ENCODE measurements at places on chromosomes 11 and 22.
A peak's percentile ranks its signal among the peaks of the same experiment; 100 is the strongest.

GRCh38 chr22:37316875-37317371 lies 34.6 kb downstream of the CYTH4 start:
- H3K36me3 ChIP-seq, result peaks cover 12% of the 10 kb centered on the region
- no peak overlapping the region for H3K27ac ChIP-seq
- peaks cover 35% of the 10 kb centered on the region for H3K4me1 ChIP-seq
- H3K4me3 ChIP-seq, result no peak overlapping the region
- H3K27me3 ChIP-seq, result peaks cover 13% of the 10 kb centered on the region
- DNase-seq, result peak; percentile 59

DNA sequence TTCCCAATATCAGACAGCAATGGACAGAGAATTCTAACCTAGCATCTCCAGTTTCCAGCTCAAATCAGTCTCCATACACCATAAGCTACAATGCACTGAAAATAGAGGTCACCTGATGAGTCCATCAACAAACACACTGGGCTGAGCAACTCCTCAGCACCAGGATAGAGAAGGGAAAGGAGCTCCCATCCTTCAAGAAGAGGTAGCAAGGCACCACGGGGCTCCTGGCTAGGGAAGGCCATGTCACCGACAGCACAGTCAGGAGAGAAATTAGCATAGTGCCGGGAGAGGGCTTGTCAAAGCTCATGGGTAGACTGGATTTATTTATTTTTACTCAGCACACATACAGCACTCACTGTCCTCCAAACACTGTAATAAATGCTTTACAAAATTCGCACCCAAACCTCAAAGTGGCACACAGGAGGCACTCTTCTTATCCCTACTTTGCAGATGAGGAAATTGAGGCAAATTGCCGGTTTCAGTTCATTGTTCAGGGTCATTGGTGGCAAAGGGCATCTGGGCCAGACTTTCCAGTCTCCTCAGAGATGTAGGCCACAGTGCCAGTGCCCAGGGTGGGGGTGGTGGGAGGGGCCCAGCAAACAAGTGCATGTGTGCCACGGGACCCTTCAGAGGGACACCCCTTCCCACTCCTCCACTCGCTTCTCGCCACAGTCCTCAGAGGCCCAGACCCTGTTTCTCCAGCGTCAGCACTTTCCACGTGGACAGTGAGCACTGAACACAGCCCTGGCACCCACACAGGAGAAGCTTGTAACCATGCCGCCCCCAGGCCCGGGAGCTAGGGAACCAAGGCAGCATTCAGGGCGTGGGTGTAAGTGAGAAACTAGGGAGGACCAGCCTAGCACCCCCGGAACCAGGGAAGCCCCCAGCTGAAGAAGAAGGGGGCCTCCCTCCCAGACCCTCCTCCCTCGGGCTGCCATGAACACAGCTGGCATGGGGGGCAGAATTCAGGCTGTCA lies 1417.4 kb downstream of the TBC1D22A start:
- no peaks in the 10 kb centered on the region for H3K27me3 ChIP-seq
- no peak overlapping the region for H3K4me3 ChIP-seq
- DNase-seq, result no peak
- peaks cover 10% of the 10 kb centered on the region for H3K4me1 ChIP-seq

GRCh38 chr11:43681401-43681942 lies 934 bp downstream of the HSD17B12 start:
- peaks cover 4% of the 10 kb centered on the region for H3K4me1 ChIP-seq
- H3K27ac ChIP-seq, result peak overlapping the region; percentile 87
- peak overlapping the region; percentile 76 for H3K4me3 ChIP-seq
- no peak for DNase-seq

DNA sequence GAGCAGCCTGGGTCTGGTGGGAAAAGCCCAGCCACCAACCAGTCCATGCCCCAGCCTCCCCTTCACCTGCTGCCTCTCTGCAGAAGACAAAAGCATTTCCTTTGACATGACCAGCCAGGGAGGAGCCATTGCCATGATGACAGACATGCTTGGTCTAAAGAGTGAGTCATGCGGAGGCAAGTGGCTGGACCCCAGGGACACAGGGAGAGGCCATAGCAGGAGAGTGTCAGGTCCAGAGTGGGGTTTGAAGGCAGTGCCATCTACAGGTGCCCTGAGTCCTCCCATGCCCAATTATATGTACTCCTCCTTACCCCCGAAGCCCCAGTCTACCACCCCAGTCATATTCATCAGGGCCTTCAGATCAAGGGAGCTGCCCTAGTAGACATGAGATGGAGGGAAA lies 67.4 kb downstream of the SCN3B start:
- H3K27ac ChIP-seq, result no peak overlapping the region
- H3K4me3 ChIP-seq, result no peak overlapping the region
- DNase-seq, result no peak
- peaks cover 27% of the 10 kb centered on the region for H3K4me1 ChIP-seq
- H3K36me3 ChIP-seq, result peaks cover 10% of the 10 kb centered on the region
- H3K27me3 ChIP-seq, result no peaks in the 10 kb centered on the region

DNA sequence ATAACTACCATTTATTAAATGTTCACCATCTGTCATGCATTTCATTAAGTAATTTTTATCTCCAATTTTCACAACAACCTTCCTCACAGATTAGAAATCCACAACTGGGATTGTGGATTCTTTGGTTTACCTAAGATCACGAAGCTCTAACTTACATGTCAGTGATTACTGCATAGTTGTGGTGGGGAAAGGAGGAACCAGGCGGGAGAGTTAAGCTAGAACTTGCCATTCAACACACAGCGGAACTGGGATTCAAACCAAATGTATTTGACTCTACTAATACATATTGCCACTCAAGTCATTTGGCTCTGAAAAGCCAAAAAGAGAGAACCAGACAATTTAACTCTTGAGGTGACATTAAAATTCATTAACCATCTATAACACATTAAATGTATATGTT lies 10.4 kb upstream of the LAYN start:
- H3K4me1 ChIP-seq, result peaks cover 10% of the 10 kb centered on the region
- H3K4me3 ChIP-seq, result no peak overlapping the region
- no peak overlapping the region for H3K27ac ChIP-seq
- no peak for DNase-seq

DNA sequence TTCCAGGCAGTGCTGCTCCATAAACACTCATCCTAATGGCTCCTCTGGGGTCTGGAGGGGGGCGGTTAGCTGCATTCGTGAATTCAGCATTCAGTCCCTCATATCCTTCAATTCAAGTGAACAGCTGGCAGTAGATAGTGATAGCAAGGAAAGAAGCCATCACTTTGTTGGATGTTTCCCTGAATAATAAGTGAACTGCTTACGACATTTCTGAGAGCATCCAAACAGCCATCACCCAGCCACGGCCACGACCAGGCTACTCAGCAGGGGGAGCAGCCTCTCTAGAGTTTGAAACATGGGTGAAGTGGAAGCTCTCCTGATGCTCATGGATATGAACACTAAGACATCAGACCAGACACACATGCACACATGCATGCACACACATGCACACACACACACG lies 163.6 kb downstream of the NTM start:
- no peak overlapping the region for H3K27ac ChIP-seq
- no peaks in the 10 kb centered on the region for H3K36me3 ChIP-seq
- DNase-seq, result no peak
- no peaks in the 10 kb centered on the region for H3K4me1 ChIP-seq

DNA sequence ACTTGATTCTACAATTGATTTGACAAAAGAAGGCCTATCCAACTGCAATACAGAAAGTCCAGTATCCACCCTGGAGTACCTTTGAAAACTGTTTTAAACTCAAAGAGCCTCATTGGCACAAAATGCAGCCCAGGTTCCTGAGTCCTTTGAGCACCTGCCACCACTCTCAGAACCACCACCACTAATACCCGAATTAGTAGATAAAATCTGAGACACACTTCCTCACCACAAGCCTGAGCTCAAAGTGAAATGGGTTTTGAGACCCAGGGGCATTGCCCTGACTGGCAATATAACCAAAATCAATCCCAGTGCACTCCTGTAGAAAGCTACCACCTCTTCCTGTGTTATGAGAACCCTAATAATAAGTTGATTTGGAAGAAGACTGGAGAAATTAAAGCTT lies 215.7 kb downstream of the CSNK2A3 start:
- no peaks in the 10 kb centered on the region for H3K4me1 ChIP-seq
- H3K4me3 ChIP-seq, result no peak overlapping the region
- H3K27ac ChIP-seq, result no peak overlapping the region
- no peaks in the 10 kb centered on the region for H3K36me3 ChIP-seq
- DNase-seq, result peak; percentile 20

DNA sequence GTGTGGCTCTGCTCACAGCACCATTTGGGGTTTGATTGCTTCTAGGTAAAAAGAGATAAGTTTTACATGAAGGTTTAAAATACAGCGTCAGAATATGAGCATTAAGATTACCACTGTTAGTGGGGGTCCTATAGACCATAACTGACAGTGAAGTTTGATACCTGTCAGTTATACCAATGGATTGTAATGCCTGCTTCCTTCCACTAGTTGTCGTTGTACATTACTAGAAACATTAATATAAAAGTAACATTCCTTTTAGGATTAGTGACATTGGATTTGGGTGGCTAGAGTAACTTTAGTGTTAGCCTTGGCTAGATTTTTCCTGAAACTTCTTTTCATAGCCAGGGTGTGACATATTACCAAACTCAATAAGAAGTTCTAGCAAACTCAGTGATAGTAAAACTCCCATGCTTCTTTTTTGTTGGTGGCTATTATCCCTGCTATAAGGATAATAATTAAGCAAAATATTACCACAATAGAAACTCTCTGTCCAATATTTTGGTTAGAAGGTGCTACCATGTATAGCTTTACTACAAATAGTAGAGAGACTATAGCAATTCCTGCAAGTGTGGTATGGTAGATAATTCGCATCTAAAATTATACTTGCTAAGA lies 57.1 kb downstream of the FAM181B start:
- H3K36me3 ChIP-seq, result no peaks in the 10 kb centered on the region
- no peaks in the 10 kb centered on the region for H3K4me1 ChIP-seq
- no peaks in the 10 kb centered on the region for H3K27me3 ChIP-seq
- DNase-seq, result no peak

GRCh38 chr11:8288166-8288772 lies 24.6 kb upstream of the LMO1 start:
- H3K27me3 ChIP-seq, result peaks cover 11% of the 10 kb centered on the region
- H3K27ac ChIP-seq, result no peak overlapping the region
- H3K36me3 ChIP-seq, result no peaks in the 10 kb centered on the region

DNA sequence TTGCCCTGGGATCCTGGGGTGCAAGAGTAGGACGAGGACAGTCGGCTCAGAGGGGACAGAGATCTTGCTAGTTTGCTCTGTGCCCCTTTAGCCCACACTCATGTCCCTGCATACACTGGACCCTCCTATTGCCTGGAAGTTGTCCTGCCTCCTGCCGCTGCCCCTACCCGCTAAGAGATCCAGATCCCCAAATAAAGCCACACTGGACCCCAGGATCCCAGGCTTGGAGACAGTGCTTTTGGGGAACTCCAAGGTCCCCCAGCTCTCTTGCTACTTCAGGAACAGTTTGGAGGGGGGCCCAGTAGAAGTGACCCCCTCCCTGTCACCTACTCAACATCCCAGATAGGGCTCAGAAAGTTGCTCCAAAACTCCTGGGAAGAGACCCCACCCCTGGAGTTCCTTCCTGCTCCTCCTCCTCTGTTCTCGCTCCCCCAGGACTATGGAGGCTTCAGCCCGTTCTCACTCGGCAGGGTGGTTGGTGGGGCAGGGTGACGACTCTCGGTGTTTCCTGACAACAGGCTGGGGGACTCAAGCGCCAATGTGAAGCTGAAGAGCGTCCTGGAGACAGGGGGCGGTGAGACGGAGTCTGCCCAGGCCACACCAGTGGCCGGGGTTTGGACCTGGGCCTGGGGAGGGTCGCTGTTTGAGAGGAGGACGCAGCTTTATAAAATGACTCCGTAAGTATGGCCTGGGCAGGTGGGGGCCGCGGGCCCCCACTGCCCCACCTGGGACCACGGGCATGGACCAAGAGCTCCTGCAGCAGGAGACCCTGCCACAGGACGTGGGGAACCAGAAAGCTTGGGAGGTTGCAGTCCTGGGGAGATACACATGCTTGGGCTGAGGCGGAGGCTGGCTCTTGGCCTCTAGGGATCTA lies 19.2 kb upstream of the TUB start:
- no peak overlapping the region for H3K4me3 ChIP-seq
- H3K27me3 ChIP-seq, result peaks cover 1% of the 10 kb centered on the region
- no peak overlapping the region for H3K27ac ChIP-seq
- no peaks in the 10 kb centered on the region for H3K36me3 ChIP-seq
- H3K4me1 ChIP-seq, result no peaks in the 10 kb centered on the region

DNA sequence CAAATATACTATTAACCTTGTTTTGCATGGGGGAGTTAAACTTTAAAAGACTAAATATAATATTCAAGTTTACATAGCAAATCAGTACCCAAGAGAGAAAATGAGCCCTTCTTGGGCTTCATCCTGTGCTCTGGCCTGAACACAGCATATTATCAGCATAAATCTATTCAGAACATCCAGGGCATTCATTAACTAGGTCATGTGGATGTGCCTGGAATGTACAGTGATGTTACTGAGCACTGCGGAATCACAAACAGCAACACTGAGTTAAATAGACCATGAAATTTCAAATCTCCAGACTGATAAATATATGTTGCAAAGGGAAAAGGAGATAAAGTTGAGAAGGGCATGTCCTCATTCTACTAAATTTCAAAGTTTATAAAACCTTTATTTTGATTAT lies 426.4 kb downstream of the AASDHPPT start:
- H3K27me3 ChIP-seq, result no peaks in the 10 kb centered on the region
- no peak for DNase-seq
- H3K36me3 ChIP-seq, result no peaks in the 10 kb centered on the region
- no peak overlapping the region for H3K27ac ChIP-seq

DNA sequence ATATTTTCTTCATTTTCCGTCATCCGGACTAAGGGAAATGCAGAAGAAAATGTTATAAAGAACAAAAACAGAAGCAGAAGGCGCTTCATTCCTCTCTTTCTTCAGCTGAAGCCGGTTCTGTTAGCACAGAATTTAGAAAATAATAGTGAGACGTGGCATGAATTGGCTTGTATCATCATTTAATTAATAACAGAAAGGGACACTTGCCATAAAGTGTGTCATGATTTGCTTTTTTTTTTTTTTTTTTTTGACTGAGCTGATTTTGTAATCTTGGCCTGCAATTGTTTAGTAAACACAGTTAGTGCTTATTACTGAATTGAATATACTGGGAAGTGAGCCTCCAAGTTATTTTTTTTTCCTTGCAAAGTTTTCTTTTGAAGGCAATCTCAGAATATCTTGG lies at the start of gene MMP27:
MMP27 (minus strand) TSS at position 144 of the 400 bp plus-strand sequence; CDS start at position 89, 55 bp downstream.
- no peaks in the 10 kb centered on the region for H3K27me3 ChIP-seq
- DNase-seq, result no peak
- H3K36me3 ChIP-seq, result no peaks in the 10 kb centered on the region
- no peaks in the 10 kb centered on the region for H3K4me1 ChIP-seq
- H3K4me3 ChIP-seq, result no peak within 1 kb of the TSS
- H3K27ac ChIP-seq, result no peak within 1 kb of the TSS

- no peaks in the 10 kb centered on the region for H3K4me1 ChIP-seq
- no peak overlapping the region for H3K27ac ChIP-seq
- H3K27me3 ChIP-seq, result no peaks in the 10 kb centered on the region
- no peak overlapping the region for H3K4me3 ChIP-seq
- no peaks in the 10 kb centered on the region for H3K36me3 ChIP-seq
Observed at GRCh38 chr11:31437742-31438435, 68.2 kb downstream of the DNAJC24 start.
